ENCODE measurements at places on chromosomes 2 and 18.

DNA sequence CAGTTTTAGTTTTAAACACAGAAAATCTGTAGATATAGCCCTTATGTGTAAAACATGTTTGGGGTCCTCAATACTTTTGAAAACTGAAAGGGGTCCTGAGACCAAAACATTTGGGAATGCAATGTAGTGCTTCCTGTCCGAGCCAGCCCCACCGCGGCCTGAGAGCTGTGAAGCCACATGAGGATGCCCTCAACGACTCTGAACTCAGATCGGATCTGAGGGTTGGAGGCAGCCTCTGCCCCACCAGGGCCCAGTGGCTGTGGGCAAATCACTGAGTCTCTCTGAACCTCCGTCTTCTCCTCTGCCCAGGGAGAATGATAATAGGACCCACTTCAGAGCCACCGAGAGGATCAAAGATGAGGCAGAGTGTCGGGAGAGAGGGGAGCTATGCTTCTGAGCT lies 33.4 kb upstream of the HPCAL1 start:
- DNase-seq: no peak

GRCh38 chr2:10546975-10547391 lies 98.9 kb upstream of the ODC1 start:
- DNase-seq: no peak

DNA sequence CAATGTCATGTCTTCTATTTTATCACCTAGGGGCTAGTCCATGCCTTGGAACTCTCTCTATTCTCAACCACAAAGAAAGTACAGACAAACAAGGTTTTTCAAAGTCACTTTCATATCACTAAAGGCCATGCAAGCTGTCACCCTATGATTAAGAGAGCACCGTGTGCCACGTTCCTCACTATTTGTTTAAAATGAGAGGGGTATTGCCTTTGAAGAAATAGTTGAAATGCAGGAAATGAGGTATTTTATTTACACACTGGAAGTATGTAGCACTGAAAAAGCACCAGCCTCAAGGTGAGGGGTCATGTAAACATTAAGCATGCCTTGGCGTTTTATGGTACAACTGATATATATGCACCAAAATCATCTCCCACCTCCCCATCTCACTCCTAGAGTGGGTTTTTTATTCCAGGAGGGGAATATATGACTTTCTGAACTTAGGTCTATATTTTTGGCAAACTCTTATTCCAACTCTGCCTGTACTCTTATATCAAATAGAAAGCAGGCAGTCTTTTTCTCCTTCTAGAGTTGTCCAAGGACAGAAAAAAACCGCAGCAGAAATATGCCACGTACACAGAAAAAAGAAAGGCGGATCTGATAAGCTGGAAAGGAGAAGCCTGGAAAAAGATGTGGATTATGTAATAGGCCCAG lies 53.5 kb downstream of the VSNL1 start:
- no peak for DNase-seq

GRCh38 chr2:98281607-98282006 lies 64.6 kb upstream of the CNGA3 start:
- no peak for DNase-seq

DNA sequence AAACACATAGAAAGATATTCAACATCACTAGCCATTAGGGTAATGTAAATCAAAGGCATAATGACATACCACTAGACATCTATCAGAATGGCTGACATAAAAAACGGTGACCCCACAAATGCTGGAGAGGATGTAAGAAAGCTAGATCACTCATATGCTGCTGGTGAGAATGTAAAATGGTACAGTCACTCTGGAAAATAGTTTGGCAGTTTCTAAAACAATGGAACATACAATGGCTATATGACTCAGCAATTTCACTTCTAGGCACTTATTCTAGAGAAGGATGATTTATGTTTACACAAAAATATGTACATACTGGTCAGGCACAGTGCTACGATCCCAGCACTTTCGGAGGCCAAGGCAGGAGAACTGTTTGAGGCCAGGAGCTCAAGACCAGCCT lies 87.3 kb downstream of the COLEC12 start:
- no peak for DNase-seq

- DNase-seq: no peak
Measured at GRCh38 chr2:69461404-69461803, 24.2 kb upstream of the NFU1 start.

GRCh38 chr18:57242285-57242684 lies 95.4 kb downstream of the BOD1L2 start:
- no peak for DNase-seq

- no peak for DNase-seq
Measured at GRCh38 chr2:10478298-10478625, 30.1 kb upstream of the ODC1 start.

GRCh38 chr2:45743531-45744396 lies 92.3 kb downstream of the PRKCE start:
- DNase-seq: no peak

- DNase-seq: no peak
Measured at GRCh38 chr2:164363646-164364045, 257.6 kb downstream of the GRB14 start.

DNA sequence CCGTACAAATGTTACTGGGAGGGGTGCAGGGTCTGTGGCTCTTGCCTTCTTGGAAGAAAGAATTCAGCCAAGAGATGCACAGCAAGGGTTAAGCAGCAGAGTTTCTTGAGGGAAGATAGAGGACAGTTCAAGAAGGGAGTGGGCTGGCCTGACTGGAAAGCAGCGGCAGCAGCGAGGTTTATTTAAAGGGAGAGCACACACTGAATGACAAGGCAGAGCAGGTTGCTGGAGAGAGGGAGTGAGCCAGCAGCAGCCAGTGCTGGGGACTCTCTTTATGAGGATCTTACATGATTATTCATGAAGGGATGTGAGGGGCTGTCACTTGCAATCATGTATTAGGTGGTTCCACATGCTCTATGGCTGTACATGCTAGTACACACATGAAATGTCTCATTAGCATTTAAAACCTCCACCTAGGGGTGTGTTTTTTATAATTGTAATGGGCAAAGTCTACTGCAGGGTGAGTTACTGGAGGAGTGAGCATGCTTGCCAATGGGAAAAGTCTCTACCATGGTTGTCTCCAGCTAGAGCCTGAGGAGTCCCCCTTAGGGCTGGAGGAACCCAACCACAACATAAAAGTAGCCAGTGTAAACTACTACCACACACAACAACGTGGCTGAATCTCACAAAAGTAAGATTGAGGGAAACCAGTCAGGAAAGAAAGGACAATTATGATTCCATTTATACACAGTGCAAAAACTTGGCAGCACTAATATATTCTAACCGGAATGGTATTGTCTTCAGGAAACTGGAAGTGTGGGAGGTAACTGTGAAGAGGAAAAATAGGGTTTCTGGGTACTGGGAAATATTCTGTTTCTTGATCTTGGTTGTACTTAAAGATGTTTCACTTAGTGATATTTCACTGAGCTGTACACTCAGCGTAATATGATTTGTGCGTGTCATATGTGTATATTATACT lies 87.6 kb upstream of the FAM110C start:
- no peak for DNase-seq

DNA sequence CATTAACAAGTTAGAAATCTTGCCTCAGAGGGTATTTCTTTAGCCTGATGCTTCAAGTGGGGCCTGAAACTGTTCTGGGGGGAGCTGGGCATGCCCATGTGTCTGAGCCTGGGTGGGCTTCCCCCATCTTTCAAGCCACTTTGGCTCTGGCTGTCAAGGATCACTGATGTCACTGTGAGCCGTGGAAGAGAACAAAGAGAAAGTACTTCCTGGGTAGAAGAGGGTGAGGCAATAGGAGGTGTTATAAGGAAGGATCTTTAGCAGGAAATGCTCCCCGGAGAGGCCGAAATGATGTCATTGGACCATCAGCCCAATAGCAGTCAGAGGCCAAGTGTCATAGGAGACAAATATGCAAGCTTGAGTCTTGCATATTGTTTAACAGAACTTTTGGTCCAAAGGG lies 228.4 kb upstream of the MEX3C start:
- DNase-seq: no peak

GRCh38 chr2:83233781-83234180 lies 1225.3 kb downstream of the SUCLG1 start:
- DNase-seq: no peak

DNA sequence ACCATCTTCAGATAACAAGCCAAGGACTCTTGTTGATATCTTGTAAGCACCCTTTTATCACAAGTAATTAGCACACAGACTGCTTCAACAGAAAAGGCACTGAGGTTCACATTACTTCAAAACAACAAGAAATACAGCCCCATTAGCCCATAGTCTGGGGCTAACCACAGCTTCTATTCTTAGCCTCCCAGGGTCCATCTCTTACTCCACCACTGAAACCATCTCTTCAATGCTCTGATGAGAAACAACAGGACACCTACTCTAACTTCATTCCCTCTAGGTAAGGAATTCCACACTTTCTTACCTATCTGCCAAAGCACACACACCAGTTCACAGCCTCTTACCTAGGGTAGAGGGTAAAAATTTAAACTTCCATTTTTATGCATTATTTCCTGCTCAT lies 26.4 kb upstream of the CYTIP start:
- no peak for DNase-seq

- no peak for DNase-seq
Measured at GRCh38 chr2:226403369-226403768, 396.3 kb downstream of the IRS1 start.

DNA sequence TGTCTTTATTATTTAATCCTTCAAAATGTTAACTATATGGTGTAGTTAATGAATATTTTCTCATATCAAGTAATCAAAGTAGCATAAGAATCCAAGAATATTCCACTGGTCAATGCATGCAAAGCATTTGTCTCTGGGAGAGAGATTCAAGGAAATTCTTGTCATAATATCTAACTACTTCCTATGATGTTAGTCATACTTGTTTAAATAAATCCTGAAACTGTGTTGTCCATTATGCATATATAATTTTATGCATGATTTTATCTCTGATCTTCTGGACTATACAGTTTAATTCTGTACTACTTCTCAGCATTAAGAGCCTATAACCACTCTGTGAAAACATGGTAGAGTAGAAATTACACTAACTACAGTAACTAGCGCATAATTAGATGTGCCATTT lies 388.3 kb downstream of the NR4A2 start:
- DNase-seq: no peak

DNA sequence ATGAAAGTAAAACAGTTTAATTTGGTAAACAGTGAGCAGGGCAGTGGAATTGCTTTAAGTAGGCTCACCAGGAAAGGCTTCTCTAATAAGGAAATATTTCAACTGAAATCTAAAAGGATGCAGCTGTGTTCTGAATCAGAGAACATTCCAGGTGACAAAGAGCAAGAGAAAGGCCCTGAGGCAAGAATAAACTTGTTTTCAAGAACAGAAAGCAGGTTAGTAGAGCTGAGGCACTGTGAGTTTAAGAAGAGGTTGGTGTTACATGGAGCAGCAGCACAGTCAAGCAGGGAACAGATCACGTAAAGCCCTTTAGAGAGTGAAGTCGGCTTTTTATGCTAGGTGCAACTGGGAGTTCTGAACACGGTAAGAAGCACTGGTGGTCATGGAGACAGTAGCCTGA lies 57.0 kb upstream of the SCN1A start:
- no peak for DNase-seq

GRCh38 chr2:233329489-233330135 lies 22.0 kb downstream of the SAG start:
- DNase-seq: no peak

DNA sequence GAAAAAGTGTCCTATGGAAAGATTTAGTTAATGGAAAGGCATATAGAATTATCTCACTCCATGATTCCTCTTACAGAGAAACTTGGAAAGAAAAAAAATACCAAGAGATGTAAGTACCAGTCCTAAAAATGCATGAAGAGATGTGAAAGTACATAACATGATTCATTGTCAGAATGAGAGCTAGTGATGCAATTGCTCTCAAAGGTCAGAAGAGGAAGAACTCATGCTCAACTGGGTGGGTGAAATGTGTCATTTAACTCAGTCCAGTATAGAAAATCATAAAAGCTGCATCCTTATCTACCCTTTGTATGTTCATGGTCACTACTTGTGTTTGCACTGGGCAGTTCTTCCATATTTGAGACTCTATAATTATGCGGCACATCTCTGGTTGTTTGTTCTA lies 300.0 kb upstream of the PIK3C3 start:
- DNase-seq: no peak

- DNase-seq: no peak
Measured at GRCh38 chr18:6980363-6980762, 137.2 kb downstream of the LAMA1 start.

DNA sequence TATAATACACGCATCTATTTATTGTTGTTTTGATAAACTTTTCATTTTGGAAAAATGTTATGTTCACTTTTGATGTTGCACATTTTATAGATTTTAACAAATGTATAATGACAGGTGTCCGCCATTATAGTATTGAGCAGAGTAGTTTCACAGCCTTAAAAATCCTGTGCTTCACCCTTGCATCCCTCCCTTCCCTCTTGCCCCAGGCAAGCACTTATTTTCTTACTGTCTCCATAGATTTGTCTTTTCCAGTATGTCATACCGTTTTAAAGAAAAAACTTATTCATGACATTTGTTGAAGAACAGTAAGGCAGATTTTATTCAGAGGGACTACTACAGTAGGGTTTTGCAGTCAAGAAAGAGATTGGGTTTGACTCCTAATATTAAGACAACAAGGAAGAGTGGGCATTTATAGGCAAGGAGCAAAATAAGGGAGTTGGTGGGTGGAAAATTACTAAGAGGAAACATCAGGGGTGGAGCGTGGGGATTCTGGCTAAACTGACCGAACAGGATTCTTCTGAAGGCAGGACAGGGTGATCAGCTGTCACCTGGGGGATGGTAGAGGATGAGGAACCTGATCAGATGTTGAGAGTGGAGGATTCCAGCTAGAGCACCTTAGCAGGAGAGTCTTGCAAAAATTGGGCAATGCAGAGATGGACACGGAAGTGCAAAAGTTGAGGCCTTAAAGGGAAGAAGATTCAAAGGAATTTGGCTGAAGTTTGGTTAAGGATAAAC lies 108.8 kb downstream of the NCK2 start:
- no peak for DNase-seq

- DNase-seq: no peak
Measured at GRCh38 chr2:165573534-165574461, 104.3 kb downstream of the CSRNP3 start.

GRCh38 chr2:119175517-119175916 lies 17.0 kb upstream of the C1QL2 start:
- no peak for DNase-seq

DNA sequence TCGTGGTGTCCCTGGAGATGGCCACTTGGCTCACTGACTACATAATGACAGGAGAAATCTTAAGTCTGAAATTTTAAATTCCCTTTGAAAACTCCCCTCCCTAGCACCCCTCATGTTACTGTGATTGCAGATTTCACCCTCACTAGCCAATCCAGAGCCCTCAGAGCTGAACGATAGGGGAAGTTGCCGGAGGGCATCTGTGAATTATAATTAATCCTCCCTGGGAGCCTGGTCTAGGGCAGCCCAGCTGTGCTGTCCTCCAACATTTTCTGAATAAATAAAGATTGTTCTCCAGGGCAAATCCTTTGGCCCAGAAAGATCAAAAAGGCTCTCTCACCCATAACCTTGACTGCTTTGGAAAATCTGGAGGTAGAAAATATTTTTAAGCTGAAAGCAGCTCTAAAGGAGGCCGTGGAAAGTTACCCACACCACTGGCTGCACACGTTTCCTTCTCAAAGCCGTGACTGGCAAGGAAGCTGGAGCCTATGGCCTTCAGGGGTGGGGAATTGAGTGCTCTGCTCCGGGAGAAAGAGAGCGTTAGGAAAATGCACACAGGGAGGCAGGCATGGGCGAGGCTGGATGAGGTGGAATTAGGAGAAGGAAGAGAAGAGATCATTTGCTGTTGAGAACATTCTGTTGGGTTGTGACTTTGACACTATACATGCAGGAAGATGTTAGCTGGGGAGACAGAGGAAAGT lies 68.9 kb upstream of the CNGA3 start:
- no peak for DNase-seq
